ENCODE measurements at places on chromosomes 6 and 20.

DNA sequence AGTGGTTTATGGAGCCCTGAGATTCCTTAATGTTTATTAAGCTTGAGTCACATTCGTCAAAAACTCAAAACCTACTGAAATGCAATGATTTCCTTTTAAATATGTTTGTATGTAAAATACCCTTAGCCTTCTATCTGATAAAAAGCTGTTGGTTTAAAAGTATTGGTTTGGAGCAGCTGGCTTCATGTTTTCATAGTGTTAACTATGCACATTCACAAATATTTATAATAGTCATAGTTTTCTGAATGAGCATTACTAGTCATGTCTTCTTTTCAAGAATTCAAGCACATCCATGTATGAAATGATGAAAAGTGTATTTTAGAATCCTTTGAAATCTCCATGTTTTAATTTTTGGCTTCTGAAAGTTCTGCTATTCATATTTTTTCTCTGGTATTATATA, 558.6 kb downstream of the UTRN start:
- DNase-seq: no peak

DNA sequence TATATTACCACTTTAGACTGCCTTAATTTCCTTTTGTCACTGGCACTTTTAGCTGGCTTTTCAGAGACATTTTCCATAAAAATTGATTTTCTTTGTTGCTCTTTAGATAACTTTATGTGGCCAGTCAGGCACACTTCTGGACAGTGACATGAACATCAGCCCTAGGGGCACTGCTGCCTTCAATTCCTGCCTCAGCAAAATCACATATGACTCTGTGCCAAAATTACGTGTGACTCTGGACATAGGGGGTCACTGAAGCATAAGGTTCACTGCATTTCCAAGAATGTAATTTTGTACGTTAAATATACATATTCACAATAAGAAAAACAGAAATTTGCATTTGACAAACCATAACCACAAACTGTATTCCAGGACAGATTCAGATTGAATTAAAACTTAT, 66.5 kb downstream of the ESF1 start:
- DNase-seq: no peak

GRCh38 chr6:47303861-47304260, 5.8 kb downstream of the TNFRSF21 start:
- DNase-seq: no peak

DNA sequence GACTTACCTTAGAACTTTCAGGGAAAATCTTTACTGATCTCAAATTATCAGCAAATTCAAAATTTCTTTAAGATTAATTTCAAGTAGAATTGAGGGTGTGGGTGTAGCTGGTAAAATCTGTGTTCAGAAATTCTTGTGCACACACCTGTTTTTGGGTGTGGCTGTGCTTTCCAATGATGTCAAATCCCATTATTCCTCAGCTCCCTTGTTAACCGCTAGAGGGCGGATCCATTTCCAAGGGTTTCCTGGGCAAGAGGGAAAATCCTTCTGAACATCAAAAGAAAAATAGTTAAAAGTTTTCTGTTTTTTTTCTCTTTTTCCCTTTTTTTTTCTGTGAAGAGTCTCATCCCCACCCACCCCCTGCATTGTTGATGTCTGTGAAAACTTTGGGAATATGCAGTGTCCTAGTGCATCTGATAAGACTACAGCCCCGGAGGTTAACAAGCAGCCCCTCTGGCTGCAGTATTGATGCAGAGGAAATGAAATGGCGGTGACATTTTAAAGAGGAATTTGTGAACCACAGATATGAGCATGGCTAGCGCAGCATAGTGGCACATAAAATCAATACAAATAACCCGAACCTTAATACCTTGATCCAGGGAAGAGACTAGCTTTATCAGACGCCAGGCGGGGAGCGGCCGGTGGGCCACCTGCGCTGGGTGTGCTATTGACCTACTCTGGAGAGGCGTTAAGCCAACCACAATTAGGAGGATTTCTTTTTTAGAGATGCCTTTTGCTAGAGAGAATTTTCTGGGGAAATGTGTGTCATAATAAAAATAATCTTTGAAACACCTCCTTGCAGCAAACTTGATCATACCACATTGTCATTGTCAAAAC, 130.9 kb downstream of the FOXA2 start:
- DNase-seq: no peak

DNA sequence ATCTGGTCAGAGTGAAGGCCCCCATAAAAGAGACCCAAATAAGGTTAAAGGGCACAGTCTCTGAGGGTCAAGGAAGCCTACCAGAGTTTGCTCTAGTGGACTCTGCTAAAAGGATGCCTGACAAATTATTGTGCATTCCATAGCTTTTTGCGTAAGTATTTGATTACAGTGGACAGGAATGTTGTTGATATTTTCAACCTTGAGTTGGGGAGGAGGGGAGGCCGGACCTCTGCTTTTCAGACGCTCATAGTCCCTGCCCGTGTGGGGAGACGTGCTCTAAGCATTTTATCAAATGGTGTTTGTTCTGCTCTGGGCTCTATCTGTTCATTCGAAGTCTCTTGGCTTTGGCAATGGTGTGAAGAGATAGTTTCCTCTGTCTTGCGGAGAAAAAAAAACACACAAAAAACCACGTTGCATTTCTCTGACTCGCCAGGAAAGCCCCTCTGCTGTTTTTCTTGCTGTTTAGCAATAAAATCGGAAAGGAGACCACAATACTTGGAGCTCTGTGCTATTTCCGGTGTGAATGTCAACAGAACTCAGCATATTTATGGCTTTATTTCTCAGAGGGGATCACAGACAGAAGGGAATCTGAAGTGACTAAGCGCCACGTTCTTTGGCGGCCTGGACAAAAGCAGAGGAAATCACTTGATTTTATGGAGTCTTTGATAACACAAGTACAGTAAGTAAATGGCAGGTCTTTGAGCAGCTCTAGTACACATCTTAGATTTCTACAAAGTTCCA, 159.8 kb downstream of the ZFP64 start:
- no peak for DNase-seq

GRCh38 chr6:165742047-165742446, 79.0 kb upstream of the PDE10A start:
- no peak for DNase-seq

GRCh38 chr6:109695468-109695867, 4.4 kb downstream of the FIG4 start:
- DNase-seq: no peak

DNA sequence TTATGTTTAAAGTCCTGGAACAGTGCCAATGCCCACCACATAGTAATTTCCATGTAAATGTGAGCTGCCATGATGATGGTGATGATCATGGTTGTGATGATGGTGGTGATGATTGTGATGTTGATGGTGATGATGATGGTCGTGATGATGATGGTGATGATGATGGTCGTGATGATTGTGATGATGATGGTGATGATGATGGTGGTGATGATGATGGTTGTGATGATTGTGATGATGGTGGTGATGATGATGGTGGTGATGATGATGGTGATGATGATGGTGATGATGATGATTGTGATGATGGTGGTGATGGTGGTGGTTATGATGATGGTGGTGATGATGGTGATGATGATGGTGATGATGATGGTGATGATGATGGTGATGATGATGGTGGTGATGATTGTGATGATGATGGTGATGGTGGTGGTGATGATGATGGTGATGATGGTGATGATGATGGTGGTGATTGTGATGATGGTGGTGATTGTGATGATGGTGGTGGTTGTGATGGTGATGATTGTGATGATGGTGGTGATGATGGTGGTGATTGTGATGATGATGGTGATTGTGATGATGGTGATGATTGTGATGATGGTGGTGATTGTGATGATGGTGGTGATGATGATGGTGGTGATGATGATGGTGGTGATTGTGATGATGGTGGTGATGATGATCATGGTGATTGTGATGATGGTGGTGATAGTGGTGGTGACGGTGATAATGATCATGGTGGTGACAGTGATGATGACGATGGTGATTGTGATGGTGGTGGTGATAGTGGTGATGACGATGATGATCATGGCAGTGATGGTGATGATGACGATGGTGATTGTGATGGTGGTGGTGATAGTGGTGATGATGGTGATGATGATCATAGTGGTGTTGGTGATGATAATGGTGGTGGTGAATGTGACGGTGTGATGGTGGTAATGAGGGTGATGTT, 82.3 kb downstream of the PHACTR3 start:
- no peak for DNase-seq

- no peak for DNase-seq
Observed at GRCh38 chr20:47998736-47999135, 213.5 kb upstream of the SULF2 start.

DNA sequence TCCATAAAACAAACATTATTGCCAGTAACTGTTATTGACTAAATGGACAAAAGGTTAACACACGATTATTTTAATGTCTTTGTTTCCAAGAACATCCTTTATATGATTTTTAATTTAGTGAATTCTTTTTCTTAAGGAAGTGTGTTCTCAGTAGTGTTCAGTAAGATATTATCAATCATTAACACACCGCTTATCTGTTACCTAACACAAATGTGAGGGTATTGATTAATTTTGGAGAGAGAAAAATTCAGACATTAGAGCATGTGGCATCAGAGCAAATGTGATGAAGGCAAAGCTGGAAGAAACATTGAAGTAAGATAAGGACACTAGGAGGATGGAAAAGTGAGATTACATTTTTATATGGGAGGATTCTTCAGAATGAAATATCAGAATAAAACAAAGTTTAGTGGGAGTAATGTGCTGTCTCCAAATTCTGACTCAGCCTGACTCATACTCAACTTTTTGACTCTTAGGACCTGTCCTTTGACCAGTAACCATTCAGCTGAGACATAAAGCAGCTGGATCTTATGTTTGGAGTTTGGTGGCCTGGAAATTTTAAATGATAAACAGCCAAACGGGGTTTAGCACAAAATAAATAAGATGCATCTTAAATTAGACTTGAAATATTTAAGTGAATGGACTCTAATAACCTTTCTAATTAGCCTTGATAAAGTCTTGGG, 348.6 kb downstream of the CD109 start:
- no peak for DNase-seq

- DNase-seq: no peak
Observed at GRCh38 chr6:148074291-148074690, 268.3 kb upstream of the SASH1 start.

DNA sequence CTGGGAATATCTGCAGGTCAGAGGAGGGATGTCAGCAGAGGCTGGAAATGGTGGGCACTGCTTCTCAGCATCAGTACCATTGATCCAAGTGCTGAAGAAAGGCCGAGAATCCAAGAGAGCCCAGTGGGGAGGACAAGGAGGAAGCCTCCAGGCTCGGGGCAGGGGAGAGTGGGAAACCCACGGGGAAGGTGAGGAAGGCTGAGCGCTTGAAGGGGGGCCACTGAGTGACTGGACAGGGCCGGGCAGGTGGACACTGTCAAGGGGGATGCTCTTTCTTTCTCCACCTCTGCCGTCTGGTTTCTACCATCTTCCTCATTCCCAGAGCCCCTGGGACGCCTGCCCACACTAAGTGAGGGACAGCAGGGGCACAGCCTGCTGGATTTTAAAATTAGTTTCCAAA, 335.0 kb downstream of the CDH4 start:
- no peak for DNase-seq

DNA sequence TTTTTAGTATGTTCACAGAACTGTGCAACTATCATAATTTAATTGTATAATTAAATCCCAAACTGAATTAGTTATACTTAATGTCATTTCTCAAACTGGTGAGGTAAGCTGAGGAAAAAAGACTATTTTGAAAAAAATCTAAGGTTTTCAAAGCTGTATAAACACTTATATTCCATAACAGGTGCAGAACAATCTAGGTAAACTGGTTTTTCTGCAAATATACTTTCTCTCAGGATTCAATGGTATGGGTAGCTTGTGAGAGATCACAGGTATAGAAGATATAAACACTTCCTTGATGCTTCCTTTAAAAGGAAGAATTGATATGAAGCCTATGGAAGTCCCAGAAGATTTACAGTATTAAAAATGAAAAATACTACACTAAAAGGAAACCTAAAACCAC, 33.7 kb downstream of the NOL7 start:
- no peak for DNase-seq
